ENCODE measurements at places on chromosomes 4 and X.

DNA sequence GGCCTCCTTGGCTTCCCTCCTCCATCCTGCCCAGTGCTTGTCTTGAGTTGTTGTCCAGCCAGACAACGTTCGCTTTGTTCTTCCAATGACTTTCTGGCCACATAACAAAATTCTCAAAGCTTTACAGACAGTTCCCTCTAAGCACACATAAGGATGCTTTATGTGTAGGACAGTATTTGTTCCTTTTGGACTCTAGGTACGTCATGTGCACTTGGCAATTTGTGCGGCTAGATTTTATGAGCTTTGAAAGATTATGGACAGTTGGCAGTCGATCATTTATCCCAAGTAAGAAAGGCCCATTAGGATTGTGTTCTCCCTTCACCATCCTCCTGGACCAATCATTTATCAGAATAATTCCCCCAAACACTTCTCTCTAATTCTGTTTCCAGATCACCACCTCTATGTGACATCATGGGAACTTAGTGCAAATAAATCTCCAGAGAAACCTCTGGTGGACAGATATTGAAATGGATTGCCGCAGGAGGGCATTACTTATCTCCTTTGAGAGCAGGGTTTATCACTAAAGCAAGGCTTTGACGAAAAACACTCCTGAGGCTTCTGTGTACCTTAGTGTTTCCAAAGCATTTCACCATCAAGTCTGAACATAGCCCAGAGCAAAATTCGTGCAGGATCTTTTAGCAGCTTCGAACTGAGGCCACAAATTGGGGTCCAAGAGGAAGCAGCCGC lies 77.4 kb upstream of the BMPR1B start:
- no peak for DNase-seq

- no peak for DNase-seq
Measured at GRCh38 chrX:10047133-10047532, 80.0 kb downstream of the CLDN34 start.

GRCh38 chrX:2631743-2632532 lies 59.2 kb upstream of the CD99 start:
- no peak for DNase-seq

DNA sequence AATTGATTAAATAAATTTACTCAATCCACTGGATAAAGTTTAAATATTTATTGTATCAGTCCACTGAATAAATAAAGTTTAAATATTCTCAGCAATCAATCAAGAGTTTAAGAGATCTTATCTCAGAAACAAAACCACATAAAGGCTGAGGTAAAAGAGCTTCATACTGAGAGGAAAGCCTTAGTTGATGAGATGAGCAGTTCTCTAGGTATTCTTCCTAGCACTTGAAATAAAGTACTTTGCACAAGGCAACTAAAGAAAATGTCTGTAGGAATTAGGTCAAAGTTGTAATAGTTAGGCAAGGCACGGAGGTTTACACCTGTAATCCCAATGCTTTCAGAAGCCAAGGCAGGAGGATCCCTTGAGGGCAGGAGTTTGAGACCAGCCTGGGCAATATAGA lies 63.5 kb downstream of the UCHL1 start:
- DNase-seq, result no peak

DNA sequence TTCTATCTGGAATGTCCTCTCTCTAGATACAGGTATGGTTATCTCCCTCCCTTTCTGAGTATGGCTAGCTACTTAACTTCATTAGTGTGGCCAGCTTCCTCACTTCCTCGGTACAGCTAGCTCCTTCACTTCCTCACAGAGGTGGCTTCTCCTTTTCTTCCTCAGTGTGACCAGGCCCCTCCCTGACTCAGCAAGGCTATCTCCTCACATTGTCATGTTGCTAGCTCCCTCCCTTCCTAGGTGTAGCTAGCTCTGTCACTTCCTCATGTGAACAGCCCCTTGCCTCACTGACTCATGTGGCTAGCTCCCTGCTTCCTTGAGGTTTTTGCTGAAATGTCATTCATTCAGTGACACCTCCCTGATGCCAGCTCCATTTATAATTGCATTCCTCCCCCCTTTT lies 67.3 kb upstream of the DDIT4L start:
- DNase-seq, result no peak

DNA sequence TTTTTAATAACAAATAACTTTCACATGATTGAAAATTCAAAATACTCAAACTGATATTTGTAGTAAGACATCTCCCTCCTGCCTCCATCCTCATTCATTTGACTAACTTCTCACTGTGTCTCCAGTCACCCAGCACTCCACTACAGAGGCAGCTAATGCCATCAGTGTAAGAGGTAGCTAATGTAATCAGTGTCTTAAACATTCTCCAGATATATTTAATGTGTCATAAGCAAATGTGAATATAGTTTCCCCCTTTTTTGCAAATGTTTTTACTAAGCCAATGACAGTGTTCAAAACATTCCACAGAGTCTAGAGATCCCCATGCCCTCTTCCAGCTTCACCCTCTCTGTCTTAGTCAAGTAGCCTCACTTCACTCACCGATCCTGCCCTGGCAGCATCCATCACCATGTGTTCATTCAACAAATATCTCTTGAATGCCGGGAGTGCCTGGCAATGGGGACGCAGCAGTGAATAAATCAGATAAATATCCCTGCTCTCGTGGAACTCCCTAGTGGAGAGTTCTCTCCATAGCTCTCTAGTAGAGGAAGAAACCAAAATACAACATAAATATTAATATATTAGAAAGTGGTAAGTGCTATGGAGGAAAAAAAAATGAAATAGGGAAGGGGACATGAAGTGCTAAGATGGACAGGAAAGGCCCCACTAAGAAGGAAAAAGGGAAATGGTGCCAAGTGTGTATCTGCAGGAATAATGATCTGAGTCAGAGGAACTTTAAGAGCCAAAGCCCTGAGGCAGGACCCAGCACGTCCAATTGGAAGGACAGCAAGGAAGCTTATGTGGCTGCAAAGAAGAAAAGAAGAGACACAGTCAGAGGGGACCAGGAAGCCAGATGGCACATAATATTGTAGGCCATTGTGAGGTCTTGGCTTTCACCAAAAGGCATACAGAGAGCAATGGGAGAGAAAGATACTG lies 18.7 kb downstream of the SCFD2 start:
- no peak for DNase-seq

DNA sequence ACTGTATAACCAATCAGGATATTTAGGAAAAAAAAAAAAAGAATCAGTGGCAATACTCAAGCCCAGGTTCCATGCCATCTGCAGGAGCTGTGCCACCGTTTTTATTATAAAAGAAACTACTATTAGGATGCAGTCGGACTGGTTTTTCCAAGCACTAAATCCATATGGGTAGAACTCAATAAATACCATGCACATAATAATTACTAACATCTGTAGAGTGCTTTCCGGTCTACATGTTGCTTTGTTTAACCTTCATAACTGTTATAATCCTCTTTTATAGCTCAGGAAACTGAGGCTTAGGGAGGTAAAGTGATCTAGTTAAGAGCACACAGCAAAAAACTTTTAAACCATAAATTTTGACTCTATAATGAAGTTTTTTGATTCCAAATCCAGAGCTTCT lies 24.0 kb downstream of the ARSJ start:
- DNase-seq, result no peak

GRCh38 chr4:186725469-186726425 lies 2.1 kb upstream of the FAT1 start:
- DNase-seq, result no peak

- DNase-seq, result no peak
Measured at GRCh38 chr4:17702641-17703040, 78.8 kb downstream of the FAM184B start.

DNA sequence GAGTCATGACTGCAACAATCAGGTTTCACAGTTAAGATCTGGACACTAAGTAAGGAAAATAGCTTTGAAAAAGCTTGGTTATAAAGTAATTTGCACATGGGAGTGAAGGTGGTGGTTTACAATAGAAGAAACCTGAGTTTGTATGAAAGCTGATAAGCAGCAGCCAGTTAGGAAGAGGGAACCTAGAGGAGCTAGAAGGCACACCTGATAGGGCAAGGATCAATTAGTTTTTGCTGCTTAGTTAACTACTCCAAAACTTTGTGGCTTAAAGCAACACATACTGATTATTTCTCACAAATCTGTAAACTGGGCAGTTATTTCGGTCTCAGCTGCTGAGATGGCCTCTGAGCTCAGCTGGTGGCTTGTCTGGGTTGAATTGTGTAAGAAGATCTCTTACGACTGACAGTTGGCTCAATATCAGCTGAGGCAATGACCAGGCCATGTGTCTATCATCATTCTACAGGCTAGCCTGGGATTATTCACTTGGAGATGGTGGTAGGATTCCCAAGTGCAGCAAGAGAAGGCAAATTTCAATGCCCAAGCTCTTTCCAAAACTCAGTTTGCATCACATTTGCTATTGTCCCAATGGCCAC lies 255.0 kb upstream of the PITX2 start:
- DNase-seq, result no peak
